Activated naive CD8-positive, alpha-beta T cell treated with anti-CD3 and anti-CD28 coated beads for 36 hours (primary cell): ENCODE measurements at places on chromosomes 1 and 21. TPM values are rescaled to one million over a fixed set of nuclear protein-coding genes. Genes with fewer than 3 reads are reported as not detected.

- no peak for DNase-seq
Observed at GRCh38 chr1:41501581-41501980, 17.1 kb upstream of the EDN2 start.

- no peak for DNase-seq
Observed at GRCh38 chr1:228284521-228284920, 76.7 kb downstream of the OBSCN start.

DNA sequence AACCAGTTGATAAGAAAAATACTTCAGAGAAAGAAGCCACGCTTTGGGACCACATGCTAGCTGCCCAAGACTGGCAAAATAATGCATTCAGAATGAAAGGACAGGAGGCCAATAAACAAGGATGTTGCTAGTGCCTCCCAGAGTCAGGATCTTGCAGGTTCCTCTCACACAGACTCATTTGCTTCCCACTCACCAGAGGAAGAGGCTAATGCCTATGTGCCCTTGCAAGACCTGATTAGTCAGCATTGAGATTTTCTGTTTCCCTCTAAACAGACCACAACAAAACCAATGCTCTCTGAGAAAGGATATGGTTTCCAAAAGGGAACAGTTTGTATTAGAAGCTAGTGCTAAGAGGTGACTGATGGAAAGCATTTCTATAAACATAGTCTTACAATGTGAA is 85.7 kb downstream of the NRDC start:
- DNase-seq, result peak; percentile 4

Gene CNIH4
- total RNA-seq, result 53.2 TPM

Gene CAMK2N1
- 0.52 TPM for total RNA-seq
